Adipocyte (in vitro differentiated cells): ENCODE measurements at places on chromosomes 2 and 18.
A peak's percentile ranks its signal among the peaks of the same experiment; 100 is the strongest.

- no peak for DNase-seq
Observed at GRCh38 chr18:31280502-31280901, 37.5 kb upstream of the DSG1 start.

DNA sequence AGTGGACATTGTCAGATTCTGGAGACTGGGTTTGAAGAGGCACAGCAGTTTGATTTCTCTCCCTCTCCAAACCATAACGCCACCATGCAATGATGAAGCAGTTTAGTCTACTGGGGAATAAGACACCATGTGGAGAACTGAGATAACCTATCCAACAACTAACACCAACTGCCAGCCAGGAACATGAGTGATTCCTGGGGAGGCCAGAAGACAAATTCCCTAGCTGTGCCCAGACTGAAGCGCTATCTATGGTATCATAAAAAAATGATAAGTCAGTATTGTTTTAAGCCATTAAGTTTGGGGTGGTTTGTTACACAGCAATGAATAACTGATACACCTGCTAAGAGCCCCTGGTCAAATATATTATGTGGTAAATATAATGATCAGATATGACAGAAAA lies 129.3 kb downstream of the EXOC6B start:
- DNase-seq: no peak

GRCh38 chr2:203918264-203918663 lies 18.3 kb upstream of the ICOS start:
- no peak for DNase-seq

GRCh38 chr2:168501466-168502065 lies 45.5 kb downstream of the CERS6 start:
- DNase-seq: no peak

DNA sequence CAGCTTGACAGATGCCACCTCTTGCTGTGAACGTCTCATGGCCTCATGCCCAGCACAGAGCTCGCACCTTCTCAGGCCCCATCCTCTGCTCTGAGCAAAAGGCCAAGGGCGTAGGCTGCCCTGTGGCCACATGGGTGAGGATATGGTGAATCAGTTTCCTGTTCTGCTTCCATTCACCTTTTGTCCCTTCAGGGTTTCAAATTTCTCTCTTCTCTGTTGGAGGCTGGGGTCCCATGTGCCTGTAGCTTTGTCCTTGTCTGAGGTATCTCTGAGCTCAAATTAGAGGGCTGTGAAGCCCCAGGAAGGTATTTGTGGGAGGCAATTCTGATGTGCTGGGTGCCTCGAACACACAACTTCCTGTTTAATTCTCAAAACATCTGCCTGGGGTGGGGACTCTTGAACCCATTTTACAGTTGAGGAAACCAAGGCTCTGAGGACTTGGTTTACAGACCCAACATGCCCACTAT lies 29.0 kb downstream of the ZAP70 start:
- DNase-seq: no peak

DNA sequence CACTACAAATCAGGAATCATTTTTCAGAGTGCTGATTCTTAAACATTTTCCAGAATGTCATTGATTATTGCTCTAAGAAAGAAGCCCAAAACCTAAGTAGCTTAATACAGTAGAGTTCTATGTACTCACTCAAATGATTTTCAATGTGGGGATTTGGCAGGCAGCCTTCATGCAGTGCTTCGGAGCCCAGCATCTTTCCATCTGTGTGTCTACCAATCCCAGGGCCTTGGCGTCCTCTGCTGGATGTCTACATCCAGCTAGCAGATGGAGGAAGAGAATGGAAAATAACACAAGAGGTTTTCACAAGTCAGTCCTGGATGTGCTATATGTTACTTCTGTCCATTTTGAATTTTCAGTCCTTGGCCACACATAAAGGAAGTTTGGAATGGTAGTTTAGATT lies 151.8 kb downstream of the RDH14 start:
- no peak for DNase-seq

GRCh38 chr18:58977223-58977622 lies 112.5 kb downstream of the ZNF532 start:
- no peak for DNase-seq

GRCh38 chr2:70975237-70975636 lies 3.2 kb upstream of the ANKRD53 start:
- DNase-seq: no peak

GRCh38 chr18:62577765-62578164 lies 54.9 kb downstream of the ZCCHC2 start:
- DNase-seq: no peak

DNA sequence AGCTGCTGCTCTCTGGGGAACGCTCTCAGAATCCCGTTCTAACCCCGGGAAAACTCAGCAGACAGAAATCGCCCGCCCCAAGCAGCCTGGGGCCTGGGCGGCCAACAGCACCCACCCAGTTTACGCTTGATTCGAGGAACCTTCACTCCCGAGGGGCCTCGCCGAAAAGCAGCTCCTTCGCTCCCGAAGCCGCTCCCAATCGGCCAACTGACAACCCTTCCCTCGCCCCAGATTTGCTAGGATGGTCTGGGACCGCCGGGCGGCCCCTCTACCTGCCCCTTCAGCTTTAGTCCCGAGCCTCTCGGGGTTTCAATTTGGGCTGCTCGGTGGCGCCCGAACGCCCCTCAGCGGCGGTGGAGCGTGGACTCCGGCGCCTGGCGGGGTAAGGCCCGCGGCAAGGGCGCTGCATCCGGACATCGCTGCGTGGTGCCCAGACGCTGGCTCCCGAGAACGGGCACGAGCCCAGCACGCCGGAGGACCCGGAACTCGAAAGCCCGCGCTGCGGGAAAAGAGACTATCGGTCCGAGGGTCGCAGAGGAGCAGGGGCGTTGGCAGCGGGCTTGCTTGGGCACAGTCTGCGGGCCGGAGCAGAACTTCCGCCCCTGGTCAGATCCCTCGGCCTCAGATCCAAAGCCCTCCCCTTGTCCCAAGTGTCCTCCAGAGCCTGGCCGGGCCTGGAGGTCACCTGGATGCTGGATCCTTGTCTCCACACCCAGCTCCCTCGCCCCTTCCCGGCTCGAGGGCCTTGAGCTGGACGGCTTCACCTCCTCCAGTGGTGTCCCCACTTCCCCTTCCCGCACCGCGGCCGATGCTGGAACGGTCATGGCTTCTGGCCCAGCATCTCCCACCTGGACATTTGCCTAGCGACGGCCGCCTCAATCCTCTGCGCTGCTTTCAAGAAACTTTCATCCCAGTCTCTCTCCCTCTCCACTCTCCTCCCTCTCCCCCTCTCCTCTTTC lies 3.0 kb upstream of the OTX1 start:
- no peak for DNase-seq

DNA sequence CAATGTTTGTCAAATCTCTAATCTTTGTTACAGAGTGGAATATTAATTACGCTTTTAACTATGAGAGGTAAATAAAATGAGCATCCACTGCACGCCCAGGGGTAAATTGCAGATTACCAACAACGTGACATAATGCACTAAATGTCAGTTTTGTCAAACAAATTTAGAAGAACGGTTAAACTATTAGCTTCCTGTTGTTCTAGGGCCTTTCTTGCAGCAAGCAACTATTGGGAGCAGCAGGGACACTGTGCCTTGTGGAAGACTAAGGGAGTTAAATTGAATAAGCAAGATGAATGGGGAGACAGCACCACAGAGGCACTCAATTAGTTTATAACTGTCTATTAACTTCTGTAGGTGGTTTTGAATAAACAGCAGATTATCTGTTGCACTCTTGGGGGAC lies 391.0 kb upstream of the RAB12 start:
- no peak for DNase-seq

DNA sequence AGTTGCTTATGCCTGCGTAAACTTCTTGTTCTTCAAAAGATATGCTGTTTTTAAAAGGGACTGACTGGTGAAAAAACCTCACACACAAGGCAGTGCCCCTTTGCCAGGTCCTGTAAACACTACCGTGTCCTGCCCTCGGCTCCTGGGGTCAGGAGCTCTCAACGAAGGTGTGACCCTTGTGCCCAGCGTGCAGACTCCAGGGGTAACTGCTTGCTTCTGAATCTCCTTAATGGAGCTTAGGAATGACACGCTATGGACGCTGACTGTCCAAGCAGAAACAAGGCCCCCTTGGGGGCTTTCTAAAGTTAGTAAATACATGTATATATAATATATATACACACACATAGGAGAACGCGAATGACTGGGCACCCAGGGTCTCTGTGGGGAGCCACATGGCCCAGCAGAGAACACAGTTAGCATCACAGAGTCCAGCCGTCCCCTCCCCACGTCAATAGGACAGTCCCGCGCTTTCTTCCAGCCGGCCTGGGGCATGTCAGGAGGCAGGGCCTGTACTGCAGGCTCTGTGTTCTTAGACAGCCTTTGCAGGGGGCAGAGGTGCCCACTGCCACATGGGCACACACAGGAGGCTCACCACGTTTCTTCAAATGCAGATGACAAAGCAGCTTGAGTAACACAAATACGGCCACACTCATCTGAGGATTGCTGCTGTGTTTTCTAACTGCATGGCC lies 96.1 kb downstream of the HDAC4 start:
- no peak for DNase-seq

DNA sequence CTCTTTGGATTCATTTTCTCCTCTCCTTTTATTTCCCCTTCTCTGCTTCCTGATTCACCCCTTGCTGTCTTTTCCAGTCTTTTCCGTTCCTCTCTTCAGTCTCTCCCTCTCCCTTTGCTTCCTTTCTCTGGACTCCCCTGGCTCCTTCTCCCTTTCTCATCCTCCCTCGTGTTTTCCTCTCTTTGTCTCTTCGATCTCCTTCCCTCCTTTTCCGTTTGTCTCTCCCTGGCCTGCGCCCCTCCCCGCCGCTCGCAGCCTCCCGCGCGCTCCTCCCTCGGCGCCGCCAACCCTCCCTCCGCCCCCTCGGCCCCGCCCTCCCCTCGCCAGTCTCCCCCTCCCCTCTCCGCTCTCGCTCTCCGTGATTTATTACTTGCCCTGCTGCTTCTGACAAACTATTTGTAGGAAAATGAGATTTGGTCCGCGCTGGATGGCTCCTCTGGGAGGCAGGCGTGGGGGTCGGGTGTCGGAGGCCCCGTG lies 46.0 kb upstream of the PAX8 start:
- DNase-seq: peak; percentile 87

DNA sequence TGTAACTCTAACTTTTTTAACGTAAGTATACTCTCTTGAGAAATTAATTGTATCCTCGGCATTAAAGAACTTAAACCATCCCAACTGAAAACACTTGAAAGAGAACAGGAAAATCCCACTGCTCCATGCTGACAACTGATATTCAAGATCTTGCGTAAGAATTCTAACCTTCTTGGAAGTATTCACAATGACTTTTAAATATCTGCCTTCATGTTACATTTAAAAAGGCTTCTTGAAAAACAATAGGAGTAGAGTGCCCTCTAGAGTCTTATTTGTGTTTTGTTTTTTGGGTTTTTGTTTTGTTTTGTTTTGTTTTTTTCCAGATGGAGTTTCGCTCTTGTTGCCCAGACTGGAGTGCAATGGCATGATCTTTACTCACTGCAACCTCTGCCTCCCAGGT lies 65.4 kb upstream of the DNAJC10 start:
- peak; percentile 91 for DNase-seq

GRCh38 chr2:240840435-240841060 lies 20.5 kb upstream of the KIF1A start:
- DNase-seq: peak; percentile 87

DNA sequence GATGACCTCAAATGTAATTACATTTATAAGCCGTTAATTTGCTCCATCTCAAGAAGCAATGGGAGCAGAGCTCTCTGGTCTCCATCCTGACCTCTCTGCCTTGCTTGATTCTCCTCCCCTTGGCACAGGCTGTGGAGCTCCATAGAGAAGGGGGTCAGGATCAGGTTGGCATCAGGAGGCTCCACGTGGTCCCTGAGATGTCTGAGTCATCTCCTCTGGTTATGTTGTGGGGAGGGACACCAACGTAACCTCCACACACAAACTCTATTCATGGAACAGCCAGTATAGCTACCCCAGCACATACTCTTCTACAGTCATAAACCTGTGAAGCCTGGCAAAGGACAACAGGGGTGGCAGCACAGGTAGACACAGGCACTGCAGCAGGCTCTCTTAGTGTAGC lies 29.0 kb downstream of the TRABD2A start:
- DNase-seq: no peak

GRCh38 chr2:145851730-145852129 lies 1331.8 kb upstream of the ZEB2 start:
- peak; percentile 8 for DNase-seq

DNA sequence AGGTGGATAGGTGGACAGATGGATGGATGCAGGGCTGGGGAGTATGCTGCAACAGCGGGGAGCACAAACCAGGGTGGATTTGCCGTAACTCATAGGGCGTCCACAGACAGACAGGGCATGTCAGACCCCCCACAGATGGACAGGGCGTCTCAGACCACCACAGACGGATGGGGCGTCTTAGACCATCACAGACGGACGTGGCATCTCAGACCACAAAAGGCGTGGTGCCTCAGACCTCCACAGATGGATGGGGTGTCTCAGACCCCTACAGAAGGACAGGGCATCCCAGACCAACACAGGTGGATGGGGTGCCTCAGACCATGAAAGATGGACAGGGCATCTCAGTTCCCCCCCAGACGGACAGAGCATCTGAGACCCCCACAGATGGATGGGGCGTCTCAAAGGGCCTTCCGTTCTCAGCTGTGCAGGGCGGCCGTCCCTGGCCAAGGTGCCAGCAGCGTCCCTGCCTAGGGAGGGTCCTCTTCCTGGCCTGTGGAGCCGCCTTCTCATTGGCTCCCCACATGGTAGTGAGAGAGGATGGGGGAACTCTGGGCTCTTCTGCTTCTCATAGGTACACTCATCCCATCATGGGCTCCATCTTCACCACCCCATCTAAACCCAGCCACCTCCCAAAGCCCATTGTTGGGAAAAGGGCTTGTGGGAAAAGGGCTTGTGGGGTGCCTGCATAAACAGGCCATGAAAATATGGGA lies 2.1 kb downstream of the ANKMY1 start:
- no peak for DNase-seq

DNA sequence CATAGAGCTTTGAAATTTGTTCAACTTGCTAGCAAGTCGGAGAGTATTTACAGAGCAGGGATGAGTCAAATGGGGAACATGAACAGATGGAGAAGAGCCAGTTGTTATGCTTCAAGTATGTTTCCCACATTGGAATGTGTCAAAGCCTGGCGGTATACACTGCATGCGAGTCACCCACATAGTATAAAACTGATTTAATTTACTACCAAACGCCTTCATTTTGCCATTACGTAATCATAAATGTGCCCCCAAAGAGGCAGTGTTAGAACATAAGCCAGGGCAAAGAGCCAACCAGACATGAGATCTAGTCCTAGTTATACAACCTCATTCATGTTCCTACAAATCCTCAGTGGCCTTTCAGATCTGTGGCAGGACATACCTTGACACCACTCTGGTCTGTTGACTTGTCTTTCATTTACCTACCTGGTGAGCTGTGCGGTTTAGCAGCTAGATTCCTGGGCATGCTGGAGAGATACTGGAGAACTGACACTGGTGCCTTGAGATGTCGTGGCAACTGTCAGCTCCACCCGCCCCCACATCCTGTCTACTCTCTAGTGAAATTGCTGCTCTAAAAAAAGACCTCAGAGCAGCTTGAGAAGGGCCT lies 21.7 kb upstream of the NRP2 start:
- DNase-seq: peak; percentile 88

DNA sequence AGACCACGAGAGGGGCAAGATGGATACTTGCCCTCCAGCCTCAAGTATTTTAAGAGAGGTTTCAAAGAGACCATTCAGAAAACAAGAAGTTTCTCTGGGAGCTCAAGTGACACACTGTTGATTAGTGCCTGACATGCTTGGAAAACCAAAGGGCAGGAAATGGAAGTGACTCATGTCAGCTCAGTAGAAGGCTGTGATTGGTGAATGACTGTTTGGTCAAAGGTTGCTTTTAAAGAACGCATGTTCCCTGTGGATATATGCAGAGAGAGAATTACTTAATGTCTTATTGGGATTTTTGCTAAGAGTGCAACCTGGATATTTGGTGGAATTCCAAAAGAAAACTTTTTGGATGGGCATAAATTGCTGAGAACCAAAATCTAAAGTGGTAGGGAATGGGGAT lies 549.9 kb downstream of the XIRP2 start:
- no peak for DNase-seq
